ENCODE measurements at places on chromosomes 2 and 18.

GRCh38 chr2:200905618-200906296 is 16.6 kb downstream of the NIF3L1 start:
- peak; percentile 29 for DNase-seq

DNA sequence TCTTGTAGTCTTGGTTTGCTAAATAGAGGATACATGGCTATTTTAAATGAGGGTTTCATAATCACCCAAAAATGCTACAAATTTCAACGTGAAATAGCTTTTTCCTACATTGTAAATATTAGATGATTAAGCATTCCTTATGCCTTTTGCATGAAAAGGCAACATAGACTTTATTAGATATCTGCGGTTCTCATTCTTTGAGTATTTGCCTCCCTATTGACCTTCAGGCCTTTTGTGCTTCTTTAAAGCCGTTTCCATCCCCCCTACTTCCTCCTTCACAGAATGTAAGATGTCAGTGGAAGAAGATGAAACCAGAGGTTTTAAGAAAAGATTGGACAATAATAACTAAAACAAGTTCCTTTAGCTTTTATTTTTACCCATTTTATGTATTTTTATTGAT is 144.1 kb downstream of the UBE2E3 start:
- DNase-seq, result no peak

- peak; percentile 52 for DNase-seq
These were observed 779 bp downstream of the PTPRN start for GRCh38 chr2:219308142-219309101.

DNA sequence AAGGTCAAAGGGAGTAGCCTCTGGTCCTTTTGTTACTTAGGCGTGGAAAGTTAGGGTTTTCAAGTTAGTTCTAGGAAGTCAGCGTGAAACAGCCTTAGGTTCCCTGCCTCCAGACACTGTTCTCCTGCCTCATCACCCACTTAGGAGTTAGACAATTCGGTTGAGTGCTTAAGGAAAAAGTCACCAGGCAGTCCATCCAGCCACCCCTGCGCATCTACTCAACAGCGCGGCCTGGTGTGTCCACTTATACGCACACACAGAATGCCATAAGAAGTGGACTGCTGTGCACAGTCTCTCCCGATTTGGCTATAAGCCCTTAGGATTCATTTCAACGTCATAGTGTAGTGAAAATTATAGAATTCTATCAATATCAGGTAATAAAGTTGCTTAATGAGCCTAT is 470.8 kb upstream of the TNP1 start:
- DNase-seq, result no peak

DNA sequence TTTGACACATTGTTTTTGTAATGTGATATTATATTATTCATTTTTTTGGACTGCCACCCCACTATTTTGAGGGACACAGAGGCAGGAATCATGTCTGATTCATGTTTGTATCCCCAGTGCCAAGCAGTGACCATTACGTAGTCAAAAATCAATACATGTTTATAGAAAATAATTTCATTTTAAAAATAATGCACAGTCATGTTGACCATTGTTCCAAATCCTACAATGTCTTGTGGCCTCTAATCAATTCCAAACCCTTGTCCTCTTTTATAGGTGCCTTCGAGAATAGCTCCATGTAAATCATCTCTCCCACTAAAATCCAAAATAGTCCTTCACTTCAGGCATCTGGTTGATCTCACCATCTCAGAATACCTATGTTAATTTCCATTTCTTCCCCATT is 454.7 kb downstream of the LRP1B start:
- no peak for DNase-seq
